ENCODE measurements at places on chromosomes 6 and 20.
A peak's percentile ranks its signal among the peaks of the same experiment; 100 is the strongest.

DNA sequence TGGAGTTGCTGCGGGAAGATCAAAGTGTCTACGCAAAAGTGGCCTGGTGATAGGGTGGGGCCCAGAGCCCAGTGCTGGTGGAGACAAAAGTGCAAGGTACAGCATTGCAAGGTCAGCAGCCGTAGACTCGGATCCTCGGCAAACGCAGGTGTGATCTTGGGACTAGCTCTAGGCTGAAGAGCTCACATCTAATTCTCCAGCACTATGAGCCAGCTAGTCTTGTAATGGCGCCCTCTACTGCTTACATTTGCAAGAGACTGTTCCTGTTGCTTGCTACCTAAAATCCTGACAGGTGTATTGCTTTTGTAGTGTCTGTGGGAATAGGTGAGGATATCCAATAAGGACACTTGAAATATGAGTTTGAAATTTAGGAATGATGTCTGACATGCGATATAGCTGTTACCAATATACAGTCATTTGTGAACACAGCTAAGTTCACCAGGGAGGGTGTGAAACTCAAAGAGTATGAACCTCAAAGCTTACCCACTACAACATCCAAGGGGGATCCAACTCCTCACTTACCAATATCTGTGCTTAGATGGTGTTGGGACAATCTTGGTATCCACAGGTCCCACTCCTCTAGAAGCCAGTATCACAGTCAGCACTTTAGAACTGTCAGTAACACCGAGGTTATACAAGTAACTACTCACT lies 58.4 kb downstream of the PDE7B start:
- DNase-seq: peak; percentile 19

GRCh38 chr20:48673507-48673906 lies 154.3 kb downstream of the PREX1 start:
- no peak for DNase-seq

DNA sequence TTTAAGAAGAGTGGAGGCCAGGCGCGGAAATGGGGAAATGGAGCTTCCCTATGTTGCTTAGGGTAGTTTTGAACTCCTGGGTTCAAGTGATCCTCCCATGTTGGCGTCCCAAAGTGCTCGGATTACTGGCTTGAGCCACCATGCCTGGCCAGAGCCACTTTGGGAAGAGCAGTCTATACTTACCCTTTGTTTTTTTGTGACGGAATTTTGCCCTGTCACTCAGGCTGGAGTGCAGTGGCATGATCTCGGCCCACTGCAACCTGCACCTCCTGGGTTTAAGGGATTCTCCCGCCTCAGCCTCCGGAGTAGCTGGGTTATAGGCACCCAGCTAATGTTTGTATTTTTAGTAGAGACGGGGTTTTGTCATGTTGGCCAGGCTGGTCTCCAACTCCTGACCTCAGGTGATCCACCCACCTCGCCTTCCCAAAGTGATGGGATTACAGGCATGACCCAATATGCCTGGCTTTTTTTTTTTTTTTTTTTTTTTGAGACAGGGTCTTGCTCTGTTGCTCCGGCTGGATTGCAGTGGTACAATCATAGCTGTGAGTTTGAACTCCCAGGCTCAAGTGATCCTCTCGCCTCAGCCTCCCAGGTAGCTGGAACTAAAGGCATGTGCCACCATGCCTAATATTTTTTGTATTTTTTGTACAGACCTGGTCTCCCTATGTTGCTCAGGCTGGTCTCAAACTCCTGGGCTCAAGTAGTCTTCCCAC lies 18.0 kb downstream of the PPP1R10 start:
- no peak for DNase-seq

- no peak for DNase-seq
Observed at GRCh38 chr6:137471986-137472385, 22.2 kb downstream of the OLIG3 start.

- no peak for DNase-seq
Observed at GRCh38 chr20:19115581-19115980, 96.9 kb upstream of the SLC24A3 start.

Measured in hematopoietic multipotent progenitor cell treated with erythropoietin and hydrocortisone succinate and interleukin-3 and kit ligand, for 17 days (in vitro differentiated cells).